ENCODE measurements at places on chromosomes 1 and 21.

- DNase-seq = peak; percentile 48
Observed at GRCh38 chr1:180863158-180863775, 49.4 kb upstream of the KIAA1614 start.

- DNase-seq = no peak
Observed at GRCh38 chr1:109979489-109980091, 5.0 kb upstream of the AHCYL1 start.

GRCh38 chr1:82879701-82880305 lies 1079.1 kb downstream of the ADGRL2 start:
- no peak for DNase-seq

DNA sequence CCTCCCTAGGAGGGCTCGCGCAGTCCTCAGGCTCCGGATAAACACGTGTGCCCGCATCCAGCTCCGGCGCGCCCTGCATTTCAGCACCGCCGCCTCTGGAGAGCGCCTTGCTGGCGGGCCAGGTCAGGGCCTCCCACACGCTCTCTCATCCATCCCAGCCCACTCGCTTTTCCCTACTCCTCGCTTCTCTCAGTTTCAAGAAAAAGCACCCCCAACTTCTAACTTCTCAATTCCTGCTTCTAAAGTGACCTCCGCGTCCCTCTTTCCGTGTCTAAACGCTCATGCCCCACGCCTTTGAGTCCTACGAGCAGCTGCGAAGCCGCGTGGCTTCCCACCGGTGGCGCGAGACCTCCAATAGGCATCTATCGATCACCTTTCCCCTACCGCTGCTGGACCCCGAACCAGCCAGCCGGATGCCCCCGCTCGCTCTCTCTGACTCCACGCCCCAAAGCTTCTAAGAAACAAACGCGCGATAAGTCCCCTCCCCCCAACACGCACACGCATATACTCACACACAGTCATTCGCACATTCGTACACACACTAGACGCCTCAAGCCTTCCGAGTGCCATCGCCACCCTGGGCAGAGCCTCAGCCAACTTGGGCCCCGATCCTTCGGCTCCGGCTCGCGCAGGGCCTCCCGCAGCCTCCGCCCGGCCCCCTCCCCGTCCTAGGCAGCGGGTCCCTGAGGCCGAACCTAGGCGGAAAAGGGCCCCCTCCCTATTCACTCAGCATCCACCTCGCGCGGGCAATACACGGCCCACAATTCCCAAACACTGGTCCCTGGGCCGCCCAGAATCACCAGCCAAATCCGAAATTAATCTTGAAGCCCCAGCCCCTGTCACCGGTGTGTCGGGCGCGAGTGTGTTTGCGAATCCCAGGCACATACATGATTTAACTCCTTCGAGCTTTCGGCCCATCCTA lies 1.1 kb downstream of the NMNAT2 start:
- DNase-seq = no peak

DNA sequence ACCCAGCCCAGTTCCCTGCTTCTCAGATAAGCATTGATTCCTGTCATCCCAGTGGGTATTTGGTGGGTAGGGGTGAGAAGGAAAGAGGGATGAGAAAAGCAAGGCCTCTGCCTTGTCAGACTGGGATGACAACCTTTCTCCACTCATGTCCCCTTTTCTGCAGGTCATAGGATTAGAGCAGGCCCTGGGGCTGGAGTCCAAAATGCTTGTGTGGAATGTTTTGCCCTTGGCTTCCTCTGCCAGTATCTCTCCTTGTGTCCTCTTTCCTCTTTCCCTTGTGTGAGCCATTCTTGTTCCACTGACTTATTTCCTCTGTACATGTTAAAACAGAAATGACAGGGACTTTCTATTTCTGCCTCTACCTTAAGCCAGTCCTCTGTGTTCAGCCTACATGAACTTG lies 4.1 kb downstream of the ATP2B4 start:
- no peak for DNase-seq

DNA sequence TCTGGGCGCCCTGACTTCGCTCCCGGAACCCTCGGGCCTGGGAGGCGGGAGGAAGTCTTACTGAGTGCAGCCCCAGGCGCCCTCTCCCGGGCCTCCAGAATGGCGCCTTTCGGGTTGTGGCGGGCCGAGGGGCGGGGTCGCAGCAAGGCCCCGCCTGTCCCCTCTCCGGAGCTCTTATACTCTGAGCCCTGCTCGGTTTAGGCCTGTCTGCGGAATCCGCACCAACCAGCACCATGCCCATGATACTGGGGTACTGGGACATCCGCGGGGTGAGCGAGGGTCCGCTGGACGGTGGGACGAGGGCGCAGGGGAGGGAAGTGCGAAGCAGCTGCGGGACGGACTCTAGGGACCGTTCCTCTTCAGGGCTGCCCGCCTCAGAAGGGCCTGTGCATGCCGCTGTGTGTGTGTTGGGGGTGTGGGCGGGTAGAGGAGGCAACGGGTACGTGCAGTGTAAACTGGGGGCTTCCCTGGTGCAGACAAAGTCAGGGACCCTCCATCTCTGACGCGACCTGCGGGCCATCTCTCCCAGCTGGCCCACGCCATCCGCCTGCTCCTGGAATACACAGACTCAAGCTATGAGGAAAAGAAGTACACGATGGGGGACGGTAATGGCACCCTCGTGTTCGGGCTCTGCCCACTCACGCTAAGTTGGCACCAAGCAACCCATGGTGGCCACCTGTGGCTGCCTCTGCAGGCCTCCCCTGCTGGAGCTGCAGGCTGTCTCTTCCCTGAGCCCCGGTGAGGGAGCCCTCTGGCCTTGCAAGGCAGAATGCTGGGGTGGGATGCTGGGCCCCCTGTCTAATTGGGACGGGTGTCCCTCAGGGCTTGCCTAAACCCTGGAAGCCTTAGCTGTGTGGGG lies at the start of gene GSTM1:
GSTM1 (plus strand) TSS at position 177 of the 859 bp plus-strand sequence; CDS start at position 234, 57 bp downstream.
- peak; percentile 40 for DNase-seq

DNA sequence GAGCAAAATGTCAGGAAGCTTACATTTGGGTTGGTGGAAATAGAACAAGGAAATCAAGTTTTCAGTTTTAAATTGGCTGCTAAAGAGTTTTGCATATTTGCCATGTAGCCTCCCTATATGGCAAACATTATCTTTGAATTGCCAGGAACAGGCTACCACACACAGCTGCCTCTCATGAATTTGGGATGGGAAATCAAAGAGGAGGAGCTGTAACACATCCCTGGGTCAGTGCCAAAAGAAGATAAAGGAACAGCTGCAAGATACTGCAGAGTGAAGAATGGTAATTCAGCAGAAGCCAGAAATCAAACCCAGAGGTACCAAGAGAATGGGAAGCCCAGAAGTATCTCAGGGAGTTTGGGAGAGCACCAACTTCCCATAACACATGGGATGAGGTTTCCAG lies 18.6 kb upstream of the RASAL2 start:
- no peak for DNase-seq

DNA sequence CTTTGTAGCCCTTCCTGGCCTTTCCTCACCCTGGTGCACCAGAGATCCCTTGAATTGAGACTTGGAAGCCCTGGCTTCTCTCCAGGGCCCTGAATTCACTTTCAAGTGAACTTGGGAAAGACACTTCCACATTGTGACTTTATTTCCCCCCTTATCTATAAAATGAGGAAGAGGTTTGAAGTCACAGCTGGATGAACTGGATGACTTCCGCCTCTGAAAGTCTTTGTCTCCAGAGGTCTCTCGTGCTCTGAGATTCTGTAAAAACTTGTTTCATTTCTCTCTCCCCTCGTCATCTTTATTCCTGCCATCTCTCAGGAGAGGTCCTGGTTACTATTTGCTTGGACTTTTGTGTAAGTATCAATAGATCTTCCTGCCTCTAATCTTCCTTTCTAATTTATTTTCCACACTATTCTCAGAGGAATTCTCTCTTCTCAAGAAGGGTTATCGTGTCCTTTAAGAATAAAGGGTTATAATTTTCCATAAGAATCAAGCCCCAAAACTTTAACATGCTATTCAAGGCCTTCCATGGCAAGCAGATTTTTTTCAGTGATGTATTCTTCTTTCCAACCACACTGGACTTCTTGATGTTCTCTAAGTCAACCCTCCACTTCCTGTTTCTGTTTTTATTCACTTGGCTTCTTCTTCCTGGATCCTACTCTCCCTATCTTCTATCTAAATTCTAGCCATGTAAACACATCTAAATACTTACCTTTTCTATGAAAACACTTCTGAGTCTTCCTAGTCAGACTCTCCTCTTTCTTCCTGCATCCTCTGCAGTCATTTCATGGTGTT lies 6.5 kb upstream of the RPTN start:
- DNase-seq = no peak

DNA sequence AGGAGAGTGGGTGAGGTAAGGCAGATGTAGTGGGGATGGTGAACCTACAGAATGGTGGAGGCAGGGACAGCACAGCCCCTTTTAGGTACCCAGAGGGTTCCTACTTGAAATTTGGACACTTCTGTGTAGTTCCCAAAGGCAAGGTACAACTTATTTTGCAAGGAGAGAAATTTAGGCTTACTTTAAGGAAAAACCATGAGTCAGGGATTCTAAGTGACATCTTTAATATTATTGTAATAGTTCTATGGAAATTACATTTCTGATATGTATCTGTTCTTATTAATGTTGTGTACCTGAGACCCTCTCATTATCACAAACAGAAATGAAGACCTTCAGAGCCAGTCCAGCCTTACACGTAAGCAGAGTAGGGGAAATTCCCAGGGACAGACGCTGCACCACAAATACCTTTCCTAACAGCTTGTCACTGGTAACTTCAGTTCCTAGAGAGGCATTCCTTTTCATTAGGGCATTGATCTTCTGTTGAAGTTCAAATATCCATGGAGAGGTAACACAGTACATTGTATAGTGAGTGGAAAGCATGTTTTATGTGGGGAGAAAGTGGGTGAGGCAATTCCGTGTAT lies 7.9 kb downstream of the DYRK3 start:
- no peak for DNase-seq

DNA sequence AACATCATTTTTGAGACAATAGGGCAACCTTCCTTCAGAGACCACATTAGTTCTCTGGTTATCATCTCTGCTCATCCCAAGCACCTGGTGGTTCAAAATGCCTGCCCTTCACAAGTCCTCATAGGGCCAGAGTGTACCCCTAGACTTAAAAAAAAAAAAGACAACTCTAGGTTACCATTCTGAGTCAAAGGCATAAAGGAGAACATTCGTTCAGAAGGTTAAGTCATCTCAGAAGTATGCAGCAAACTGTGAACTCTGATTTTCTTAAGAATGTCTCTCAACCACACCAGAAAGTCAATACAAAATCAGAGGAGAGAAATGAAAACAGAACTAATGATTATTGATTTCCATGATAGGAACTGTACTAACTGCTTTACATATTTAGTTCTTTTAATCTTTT lies 9.2 kb upstream of the BEND5 start:
- DNase-seq = no peak

DNA sequence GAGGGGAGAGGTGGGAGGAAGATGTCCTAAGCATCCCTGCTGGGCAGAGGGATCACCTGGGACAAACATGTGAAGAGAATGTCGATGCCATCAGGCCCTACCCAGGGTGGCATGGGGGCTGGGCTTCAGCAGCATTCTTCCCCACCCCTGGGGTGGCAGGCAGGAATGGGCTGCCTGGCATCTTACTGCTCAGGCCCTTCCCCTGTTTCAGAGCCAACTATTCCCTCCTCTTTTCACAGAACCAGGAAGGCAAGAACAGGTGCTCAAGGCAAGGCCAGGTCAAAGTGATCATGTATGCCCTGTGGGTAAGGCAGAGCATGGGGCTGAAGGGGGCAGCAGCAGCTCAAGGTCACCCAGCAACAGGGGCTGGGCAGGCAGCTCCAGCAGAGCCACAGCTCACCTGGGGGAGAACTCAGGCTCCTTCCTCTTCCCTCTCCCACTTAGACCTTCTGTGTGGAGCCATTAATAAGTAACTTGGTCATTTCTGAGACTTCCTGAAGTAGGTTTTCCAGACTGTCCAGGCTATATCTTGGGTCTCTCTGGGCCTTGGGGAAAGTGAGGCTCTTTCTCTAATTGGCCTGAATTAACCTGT lies 56.4 kb downstream of the ELK4 start:
- DNase-seq = no peak

- DNase-seq = peak; percentile 20
Observed at GRCh38 chr1:6822530-6823359, 37.5 kb downstream of the CAMTA1 start.

- DNase-seq = no peak
Observed at GRCh38 chr1:15816674-15817073, 9.2 kb upstream of the UQCRHL start.

- DNase-seq = no peak
Observed at GRCh38 chr1:18166929-18167328, 59.3 kb downstream of the IGSF21 start.

- no peak for DNase-seq
Observed at GRCh38 chr1:181406989-181407388, 76.3 kb upstream of the CACNA1E start.

DNA sequence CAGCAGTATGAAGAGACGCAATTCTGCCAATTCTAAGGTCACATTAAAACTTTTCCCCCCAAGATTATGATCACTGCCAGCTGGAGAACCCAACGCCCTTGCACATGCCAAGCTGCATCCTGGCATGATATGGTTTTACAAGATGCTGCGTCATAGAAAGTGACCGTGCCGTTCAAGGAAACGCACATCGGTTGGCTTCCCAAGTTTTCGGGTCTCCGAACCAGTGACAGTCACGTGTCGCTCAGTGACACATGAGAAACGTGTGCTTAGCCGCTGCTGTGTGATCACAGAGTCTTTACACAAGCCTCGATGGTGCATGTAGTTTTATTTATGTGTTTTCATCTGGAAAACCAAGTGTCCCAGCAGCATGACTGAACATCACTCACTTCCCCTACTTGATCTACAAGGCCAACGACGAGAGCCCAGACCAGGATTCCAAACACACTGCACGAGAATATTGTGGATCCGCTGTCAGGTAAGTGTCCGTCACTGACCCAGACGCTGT lies 7.4 kb downstream of the SMIM1 start:
- no peak for DNase-seq

DNA sequence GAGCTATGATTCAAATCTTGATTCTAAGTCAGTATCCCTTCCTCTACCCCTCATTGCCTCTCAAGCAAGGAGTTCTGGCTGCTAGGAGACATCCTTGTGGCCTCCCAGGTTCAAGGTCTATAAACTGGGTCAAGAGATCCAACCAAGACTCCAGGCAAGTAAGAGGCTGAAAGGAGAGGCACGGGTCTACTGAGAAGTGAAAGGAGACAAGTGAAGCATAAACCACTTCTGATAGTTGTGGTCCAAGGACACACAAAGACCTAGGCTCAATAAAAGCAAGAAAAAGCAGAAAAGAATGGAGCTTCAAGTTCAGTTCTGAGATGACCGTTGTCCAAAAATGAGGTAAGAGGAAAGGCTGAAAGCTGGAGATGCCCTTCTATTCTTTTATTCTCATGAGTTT lies 17.8 kb upstream of the PPP2R5A start:
- no peak for DNase-seq

All from SK-N-MC (cell line).